Activated CD4-positive, CD25-positive, alpha-beta regulatory T cell (primary cell): ENCODE measurements at places on chromosomes 1 and 21.

DNA sequence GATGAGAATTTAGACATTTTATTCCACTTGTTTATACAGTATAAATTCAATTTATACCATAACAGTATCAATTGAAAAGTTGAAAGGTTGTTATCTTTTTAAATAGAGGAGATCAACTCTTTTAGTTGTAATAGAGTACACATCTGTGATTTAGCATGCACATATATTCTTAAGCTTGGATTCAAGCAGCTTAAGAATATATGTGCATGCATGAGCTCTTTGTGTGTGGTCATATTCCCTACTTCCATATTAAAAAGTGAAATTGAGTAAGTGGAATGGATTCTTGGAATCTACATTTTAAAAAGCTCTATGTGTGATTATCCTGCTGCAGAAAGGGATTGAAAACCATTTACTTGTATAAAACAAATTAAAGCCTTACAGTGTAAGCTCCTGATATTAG lies 71.9 kb downstream of the SYCP1 start:
- no peak for DNase-seq

DNA sequence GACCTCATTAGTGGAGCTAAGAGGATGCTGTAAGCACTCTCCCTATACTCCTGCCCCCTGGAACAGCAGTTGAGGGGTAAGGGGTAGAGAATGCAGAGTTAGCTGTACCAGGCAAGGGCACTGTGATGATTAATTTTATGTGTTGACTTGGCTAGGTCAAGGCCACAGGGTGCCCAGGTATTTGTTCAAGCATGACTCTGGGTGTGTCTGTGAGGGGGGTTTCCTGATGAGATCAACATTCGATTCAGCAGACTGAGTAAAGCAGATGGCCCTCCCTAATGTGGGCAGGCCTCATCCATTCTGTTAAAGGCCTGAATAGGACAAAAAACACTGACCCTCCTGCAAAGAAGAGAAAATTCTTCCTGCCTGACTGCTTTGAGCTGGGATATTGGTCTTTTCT lies 110.8 kb downstream of the KCND3 start:
- DNase-seq: no peak

DNA sequence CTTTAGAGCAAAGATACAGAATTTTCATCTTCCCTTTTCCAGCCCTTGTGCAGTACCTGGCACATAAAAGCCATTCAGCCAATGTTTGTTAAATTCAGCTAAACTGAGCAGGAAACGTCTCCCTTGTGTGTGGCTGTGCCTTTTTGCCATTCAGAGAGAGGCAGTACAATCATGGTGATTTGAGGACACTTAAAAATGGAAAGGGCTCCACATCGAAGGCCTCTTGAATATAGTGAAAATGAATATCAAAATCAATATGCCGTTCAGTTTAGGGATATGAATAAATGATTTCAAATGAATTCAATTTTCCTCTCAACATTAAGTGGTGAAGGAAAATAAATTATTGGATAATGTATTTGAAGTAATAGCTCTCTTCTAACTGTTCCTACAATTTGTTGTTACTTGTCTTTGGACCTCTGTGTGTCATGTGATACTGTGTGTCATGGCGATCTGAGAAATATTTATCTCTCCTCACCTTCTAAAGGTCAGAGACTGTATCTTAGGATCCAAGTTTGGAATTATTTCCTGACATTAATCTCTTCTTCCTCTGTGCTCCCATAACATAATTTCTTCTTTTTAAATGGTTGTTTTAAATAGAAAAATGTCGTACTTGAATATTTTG lies 355.6 kb upstream of the ST6GALNAC5 start:
- no peak for DNase-seq

DNA sequence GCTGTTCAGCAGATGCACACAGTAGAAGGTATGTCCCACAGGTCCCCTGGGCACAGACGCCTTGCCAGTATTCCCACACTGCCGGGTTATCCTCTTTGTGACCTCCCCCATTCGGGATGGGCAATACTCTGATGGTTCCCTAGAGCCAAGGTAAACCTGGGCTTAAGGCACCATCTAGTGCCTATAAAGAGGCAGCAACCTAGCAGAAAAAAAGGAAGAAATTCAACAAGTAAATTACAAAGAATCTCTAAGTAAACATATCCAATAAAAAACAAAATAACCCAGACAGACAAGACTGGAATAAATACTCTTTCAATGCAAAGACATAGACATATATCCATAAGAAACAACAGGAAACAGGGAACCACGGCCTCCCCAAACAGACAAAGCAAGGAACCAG lies 39.4 kb downstream of the HSF2BP start:
- DNase-seq: no peak

GRCh38 chr1:245687152-245687635 lies 532.4 kb downstream of the KIF26B start:
- no peak for DNase-seq

- no peak for DNase-seq
Measured at GRCh38 chr1:145843031-145843430, 2.4 kb upstream of the NUDT17 start.
